ENCODE measurements at places on chromosomes 11 and 22.

DNA sequence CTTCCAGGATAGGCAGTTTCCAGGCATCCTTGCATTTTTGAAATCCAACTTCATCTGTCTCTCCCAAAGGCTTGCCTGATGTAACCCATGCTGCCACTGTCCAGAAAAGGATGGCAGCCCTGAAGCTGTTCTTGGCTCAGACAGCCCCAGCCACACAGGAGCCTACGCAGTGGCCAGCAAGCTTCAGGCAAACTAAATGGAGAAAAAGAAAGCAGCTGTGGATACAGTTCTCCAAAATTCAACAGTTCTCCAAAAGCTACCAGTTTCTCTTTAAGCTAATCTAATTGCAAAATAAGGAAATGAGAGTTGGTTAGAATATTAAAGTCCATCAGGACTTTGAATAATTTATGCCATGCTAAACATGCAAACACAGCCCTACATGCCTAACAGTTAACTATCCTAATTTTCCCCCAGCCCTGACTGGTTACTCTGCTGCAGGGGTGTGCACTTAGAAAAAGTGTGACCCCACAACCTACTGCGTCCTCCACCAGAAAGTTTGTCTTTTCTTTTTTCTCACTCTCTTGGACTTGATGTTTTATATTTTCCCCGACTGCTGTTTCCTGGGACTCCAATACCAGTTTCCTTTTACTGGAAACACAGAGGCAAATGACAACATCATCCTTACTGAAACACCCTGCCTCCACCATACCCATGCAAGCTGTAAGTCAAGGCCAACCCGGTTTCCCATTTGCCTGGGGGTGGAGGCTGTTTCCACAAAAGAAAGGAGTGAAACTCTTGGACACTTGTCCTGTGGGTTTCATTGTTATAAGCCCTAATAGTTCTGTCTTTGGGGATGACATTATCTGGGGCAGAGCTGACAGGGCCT lies 69.1 kb upstream of the OR5AN1 start:
- DNase-seq: no peak

- DNase-seq: no peak
Measured at GRCh38 chr22:27845644-27846043, 44.1 kb upstream of the MN1 start.

DNA sequence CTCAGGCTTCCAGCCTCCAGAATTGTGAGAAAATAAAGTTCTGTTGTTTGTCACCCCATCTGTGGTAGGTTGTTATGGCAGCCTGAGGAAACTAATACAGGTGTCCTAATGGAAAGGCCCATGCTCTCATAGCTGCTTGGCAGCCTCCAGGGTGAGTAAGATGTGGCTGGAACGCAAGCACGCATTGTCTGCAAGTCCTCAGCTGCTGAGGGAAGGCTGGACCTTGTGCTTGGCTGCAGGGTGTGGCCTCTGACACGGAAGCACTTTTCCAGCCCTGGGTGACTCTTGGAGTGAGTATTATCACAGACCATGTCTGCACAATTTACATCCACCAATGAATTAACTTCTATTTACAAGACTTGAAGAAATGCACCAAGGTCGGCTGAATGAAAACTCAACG lies 44.4 kb upstream of the BARX2 start:
- no peak for DNase-seq

DNA sequence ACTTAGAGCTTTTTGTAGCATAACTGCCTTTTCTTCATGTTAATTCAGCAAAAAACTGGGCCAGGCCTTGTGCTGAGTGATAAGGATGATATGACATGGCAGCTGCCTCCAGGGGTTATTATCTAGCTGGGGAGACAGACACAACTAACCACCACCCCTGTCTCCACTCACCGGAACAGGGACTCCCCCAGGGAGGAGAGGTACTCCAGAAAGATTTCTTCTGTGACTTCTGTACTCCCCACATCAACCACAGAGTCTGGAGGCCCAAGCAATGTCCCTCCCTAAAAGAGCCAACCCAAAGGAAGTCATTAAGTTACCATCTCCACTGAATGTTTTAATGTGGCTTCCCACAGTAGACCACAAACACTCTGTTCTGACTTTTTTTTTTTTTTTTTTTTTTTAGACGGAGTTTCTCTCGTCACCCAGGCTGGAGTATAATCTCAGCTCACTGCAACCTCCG lies 14.3 kb upstream of the PMM1 start:
- DNase-seq: peak; percentile 91

GRCh38 chr11:72781313-72782080 lies 12.3 kb downstream of the STARD10 start:
- peak; percentile 34 for DNase-seq

DNA sequence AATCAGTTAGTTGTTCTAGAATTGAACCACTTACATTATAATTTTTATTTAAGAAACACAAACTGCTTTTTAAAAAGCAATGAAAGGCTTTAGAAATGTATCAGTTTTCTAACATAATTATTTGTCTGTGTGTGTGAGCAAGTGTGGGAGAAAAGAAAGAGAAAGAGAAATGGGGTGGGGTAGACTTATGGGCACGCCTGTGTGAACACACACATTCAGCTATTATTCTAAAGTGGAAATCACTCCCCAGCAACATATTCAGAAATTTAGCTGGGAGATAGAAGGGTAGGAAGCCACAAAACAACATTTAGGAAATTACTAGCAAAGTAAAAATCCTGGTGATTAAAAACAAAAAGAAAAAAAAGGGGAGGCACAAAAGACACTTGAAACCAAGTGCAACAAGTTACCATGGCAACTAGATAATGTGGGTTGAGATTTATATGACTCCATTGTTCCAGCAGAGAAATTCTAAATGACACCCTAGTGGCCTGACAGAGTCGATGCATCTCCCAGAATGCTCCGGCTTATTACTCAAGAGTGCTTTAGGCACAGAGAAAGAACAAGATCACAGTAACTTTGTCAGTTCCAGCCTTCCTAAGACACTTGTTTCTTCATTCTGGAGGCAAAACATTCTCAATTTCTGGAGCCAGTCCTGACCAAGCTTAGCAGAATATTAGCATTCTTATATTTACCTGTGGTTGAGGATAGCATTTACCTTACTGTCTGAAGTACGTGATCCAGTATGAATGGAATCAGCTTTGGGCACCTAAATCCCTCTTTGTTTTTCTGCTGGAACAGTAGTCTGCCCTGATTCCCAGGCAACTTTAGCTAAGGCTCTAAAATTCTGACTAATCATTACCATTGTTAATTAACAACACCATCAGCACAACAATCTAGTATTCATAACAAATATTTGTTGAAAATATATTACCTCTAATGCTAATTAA lies 444.4 kb downstream of the DLG2 start:
- peak; percentile 10 for DNase-seq

DNA sequence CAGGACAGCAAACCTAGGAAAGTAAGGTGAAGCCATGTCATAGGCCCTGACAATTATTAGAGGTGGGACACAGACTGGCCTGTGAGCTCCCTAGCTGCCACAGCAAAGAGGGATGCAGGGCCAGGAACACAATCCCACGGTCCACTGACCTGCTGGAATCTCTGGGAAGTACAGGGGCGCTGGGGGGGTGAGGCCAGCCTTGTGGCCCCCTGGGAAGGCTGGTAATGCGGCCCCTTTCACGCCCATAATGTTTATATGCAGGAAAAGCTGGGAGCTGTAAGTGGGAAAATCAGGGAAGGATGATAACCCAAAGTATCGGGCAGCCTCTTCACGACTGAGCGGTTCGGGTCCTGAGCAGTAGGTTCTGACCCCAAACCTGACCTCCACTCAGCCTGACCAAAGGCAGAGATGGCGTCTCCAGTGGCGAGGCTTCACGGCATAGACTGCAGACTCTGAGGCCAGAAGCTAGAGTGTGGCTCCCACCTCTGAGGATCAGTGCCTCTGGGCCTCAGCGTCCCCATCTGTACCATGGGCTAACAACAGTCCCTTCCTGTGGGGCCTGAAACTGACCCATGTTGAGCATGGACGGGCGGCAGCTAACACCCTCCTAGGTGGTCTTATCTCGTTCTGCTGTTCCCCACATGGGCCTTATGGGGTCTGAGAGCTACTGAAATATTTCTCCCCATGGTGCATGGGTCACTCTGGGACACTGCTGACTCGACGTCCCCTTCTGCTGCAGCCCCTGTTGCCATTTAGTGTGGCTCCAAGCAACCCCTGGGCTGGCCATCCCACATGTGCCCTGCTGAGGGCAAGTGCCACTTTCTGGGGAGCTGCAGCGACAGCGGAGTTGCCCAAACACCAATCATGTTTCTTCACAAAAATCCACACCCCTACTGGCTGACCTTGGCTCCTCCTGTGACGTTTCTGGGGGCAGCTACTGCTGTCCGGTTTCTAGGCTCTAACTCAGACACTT lies 101.8 kb downstream of the PHF21B start:
- no peak for DNase-seq

- DNase-seq: no peak
Measured at GRCh38 chr11:19200410-19201201, 1.2 kb downstream of the CSRP3 start.

DNA sequence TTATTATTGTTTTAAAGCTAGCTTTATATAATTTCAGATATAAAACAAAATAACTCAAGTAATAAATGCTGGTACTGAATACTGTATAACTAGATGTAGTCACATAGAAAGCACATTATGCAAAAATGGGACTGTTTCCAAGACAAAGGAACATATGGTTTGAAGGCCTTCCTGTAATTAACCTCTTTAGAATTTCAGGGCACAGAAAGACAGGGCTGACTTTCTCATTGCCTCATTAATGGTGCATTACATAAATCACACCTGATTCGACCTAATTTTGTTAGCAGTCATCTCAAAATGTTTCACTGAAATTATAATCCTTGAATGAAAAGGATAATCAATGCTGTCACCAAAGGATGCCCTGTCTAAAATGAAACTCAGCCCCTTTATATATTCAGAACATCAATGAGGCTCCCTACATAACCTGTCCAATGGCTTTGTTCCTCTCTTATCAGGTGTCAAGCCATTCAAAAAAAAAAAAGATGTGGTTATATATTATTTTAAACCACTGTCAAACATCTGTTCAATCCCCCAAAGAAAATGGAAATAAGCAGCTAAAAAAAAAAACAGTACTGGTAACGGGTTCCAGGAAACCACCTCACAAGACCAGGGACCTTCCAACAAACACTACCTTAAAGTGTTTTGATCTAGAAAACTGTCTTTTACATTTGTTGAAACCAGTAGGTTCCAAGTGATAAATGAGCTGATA lies 77.4 kb downstream of the FAM168A start:
- no peak for DNase-seq

GRCh38 chr11:19938169-19938856 lies 222.0 kb downstream of the DBX1 start:
- DNase-seq: peak; percentile 52

DNA sequence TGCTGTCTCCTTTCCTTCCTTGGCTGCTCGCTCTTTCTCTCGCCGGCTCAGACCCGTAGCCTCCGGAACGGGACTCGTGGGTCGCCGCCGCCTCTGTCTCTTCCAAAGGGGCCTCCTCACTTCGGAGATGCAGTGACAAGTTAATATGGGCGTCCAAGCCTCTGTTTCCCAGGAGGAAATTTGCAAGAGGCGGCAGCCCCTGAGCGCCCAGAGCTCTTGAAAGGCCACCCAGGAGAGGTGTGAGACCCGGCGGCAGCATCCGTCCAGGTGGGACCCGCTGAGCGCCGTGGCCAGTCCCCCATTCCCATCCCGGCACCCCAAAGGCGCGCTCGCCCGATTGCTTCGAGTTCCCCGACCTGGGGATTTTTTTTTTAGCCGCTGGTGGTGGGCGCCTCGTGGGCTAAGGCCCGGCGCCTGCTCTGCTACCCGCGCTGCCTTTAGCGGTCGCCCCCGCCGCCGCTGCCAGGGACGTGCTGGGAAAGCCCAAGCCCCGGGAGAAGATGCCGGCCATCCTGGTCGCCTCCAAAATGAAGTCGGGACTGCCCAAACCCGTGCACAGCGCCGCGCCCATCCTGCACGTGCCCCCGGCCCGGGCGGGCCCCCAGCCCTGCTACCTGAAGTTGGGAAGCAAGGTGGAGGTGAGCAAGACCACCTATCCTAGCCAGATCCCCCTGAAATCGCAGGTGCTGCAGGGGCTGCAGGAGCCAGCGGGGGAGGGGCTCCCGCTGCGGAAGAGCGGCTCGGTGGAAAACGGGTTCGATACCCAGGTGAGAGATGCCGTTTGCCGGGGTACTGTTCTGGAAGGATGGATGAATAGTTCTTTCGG lies 772 bp downstream of the NAV2 start:
- peak; percentile 8 for DNase-seq

GRCh38 chr11:12099132-12099873 lies 11.1 kb upstream of the MICAL2 start:
- DNase-seq: no peak

DNA sequence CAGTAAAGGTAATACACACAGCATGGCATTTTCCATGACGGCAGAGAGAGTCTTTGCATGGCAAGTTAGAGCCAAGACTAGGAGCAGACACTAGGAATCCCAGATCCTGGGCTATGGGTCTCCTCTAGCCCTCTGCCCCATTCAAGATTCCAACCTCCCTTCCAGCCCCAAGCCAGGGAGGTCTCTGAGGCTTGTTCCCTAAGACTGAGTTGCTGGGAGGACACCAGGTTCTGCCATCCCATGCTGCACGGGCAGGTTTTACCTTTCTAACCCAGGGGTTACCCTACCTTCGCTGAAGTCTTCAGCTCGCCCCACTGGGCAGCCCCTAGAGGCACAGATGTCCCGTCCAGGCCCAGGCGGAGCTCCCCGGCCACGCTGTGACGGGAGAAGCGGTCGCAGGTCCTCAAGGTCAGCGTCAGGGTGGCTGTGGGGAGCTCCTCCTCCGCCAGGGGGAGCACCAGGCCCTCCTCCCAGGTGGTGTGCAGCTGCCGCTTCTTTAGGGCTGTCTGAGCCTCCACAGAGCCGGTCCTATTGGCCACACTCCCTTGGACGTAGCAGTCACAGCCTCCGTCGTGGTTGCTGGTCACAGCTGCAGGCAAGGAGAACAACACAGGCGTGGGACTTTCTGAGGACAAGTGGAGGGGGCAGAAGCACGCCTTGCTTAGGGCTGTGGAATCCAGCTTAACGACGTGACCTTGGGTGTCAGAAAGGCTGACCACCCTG lies 33.8 kb downstream of the SYT13 start:
- DNase-seq: peak; percentile 42

GRCh38 chr11:43895601-43896000 lies 15.0 kb downstream of the ALKBH3 start:
- no peak for DNase-seq

DNA sequence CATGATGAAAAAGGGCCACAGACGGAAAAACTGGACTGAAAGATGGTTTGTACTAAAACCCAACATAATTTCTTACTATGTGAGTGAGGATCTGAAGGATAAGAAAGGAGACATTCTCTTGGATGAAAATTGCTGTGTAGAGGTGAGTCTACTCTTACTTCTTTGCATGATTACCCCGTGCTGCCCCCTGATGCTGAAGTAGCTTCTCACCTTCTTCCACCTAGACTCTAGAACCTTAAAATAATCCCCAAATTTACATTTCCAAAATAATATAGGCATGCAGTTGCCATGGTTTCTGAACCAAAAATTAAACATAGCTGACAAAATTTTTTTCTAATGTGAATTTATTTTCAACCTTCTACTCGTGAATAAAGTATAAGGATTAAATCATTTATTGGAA lies 64.2 kb downstream of the SWAP70 start:
- DNase-seq: no peak

GRCh38 chr11:105696000-105696399 lies 86.1 kb downstream of the GRIA4 start:
- no peak for DNase-seq

DNA sequence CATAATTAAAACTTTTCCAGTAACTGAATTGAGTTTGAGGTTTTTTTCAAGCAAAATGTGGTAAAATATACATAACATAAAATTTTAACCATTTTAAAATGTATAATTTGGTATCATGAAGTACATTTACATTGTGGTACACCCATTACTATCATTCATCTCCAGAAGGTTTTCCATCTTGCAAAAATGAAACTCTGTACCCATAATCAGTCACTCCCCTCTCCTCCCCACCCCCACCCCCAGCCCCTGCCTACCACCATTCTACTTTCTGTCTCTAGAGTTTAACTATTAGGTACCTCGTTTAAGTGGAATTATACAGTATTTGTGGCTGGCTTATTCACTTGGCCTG lies 63.7 kb downstream of the MICAL2 start:
- peak; percentile 78 for DNase-seq
